ENCODE measurements at places on chromosomes 5 and 9. TPM values are rescaled to one million over a fixed set of nuclear protein-coding genes. Genes with fewer than 3 reads are reported as not detected.
A peak's percentile ranks its signal among the peaks of the same experiment; 100 is the strongest.

DNA sequence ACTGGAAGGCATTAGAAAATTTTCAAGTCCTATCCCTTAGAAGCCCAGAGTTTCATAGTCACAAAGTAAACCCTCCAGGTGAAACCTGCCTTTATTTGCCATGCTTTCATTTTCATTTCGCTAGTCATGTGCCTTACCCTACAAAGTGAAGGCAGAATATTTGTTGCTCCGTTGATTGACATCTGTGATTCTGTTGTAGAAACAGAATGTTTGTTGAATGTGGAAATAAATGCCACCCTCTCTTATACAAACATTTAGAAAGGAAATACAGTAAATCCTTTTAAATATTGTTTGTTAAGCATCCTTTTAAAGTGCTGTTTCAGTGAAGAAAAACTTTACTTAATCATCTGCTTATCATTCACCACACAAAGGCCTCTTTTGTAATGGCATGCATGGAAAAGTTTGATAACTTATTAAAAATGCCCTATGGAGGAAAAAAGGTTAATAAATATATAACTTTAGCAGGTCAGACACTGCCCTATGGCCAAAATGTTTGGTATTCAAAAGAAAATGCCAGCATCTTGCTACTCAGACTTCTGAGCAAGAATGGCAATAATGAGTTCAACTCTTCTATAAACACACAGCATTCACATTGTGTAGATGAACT is 34.3 kb upstream of the CAST start:
- DNase-seq = no peak

Gene WDR38
- total RNA-seq = not detected

DNA sequence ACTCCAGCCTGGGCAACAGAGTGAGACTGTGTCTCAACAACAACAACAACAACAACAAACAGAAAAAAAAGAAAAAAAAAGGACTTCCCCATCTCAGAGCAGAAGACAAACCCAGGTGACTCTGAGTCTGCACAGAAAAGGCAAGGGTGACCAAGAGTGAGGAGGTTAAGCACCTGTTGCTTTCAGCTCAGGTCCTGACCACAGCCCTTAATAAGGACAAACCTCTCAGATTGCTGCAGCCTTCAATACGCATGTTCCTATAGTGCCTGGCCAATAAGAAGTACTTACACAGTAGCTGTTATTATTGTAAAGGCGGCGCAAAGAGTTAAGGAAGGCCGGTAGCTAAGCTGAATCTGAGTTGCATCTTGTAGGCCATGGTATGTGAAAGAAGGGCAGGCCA is 102.3 kb upstream of the MSX2 start:
- DNase-seq = no peak

Gene ZNF483
- 0.42 TPM for total RNA-seq

DNA sequence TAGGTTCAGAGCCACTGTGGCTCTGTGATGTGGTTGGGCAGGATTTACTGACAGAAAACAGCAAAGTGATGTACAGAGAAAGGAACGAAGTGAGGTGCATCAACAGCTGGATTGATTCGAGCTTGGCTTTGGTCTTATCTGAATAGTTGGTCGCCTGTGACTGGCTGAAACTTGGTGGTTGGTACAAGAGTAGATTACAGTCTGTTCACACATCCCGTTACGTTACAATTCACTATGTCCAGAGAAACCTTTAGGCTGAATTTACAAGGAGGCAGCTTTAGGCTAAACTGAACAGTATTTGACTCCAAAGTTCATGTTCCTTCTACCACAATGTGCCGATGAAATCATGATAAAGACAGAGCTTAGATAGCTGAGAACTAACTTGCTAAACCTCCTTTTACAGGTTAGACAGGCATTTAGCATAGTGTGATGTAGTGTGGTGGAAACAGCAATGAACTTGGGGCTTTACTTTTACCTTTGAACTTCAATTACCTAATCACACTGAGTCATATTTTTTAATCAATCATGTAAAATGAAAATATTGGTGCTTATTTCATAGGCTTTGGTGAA is 210.2 kb upstream of the PUM3 start:
- DNase-seq = no peak

DNA sequence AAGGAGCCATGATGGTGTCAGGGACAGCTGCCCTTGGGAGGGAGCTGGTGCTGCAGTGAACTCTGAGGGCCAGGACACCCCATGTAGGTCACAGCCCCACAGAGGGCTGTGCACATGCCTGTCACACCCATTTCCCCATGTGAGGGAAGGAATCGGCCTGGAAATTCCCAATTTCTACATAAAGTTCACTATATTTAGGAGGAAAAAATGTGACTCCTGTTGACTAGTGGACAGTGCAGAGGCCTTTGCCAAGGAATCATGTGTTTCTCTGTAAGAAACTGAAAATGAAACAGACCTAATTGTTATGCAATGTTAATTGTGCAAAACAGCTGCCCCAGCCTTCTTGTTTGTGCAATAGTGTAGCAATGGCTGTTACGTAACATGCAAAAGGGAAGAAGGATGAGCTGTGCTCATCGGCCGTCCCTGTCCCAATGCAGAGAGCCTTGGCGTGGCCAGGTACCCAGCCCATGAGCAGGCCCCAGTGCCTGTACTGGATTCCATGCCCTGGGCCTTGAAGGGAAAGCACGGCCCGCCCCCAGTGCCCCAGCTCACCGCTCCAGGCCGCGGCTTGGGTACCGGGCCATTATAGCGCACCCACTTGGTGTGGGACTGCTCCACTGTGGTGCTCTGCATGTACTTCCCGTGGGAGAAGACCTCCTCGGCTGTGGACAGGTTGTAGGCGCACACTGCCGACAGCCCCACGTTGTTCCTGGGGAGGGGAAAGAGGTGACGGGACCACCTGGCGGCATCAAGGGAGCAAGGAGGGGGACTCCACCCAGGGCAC is 70.0 kb downstream of the SECISBP2 start:
- peak; percentile 76 for DNase-seq

- peak; percentile 74 for DNase-seq
These were observed 76.1 kb downstream of the ARRDC3 start for GRCh38 chr5:91307048-91307447.

Gene IL5
- not detected for total RNA-seq

Gene HSD17B3
- not detected for total RNA-seq

DNA sequence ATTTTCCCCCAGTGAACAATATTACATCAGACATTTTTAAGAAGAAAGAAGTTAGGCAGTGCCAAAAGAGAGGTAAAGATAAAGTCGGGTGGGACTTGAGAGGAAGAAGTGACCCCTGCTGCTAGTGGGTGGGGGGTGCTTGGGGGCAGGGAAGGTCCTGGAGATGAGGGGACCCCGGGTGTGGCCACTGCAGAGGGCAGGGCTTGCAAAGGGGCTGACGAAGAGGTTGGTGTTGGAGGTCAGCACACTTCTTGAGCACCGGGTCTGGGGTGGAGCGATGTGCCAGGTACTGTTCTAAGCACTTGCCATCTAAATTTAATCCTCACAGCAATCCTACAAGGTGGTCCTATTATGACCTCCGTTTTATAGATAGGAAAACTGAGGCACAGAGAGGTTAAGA is 62.0 kb downstream of the AMBP start:
- no peak for DNase-seq

Gene SLC28A3
- not detected for total RNA-seq

Gene IPPK
- total RNA-seq = 7.5 TPM

- DNase-seq = no peak
These were observed 37.5 kb downstream of the SPRY4 start for GRCh38 chr5:142287096-142287972.

DNA sequence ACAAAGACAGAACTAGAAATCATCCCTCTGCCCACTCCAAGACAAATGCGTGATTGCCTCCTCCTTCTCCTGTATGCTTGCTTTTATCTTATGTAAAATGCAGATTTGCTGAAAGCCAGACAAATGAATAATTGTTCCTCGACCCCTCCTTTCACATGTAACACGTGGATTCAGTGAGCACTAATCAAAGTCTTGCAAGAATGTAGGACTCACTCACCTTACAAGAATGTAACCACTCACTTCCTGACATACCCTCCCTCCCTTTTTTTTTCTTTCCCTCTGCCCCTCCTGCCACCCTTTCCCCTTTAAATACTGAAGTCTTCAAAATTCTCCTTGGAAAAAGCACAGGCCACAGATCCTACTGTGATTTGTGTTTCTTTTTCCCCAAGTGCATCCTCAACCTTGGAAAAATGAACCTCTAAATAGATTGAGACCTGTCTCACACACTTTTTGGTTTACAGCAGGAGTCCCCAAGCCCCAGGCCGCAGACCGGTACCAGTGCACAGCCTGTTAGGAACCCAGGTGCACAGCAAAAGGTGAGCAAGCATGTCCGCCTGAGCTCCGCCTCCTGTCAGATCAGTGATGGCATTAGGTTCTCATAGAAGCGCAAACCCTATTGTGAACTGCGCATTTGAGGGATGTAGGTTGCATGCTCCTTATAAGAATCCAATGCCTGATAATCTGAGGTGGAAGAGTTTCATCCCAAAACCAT is 29.4 kb upstream of the HSD17B3 start:
- DNase-seq = no peak

DNA sequence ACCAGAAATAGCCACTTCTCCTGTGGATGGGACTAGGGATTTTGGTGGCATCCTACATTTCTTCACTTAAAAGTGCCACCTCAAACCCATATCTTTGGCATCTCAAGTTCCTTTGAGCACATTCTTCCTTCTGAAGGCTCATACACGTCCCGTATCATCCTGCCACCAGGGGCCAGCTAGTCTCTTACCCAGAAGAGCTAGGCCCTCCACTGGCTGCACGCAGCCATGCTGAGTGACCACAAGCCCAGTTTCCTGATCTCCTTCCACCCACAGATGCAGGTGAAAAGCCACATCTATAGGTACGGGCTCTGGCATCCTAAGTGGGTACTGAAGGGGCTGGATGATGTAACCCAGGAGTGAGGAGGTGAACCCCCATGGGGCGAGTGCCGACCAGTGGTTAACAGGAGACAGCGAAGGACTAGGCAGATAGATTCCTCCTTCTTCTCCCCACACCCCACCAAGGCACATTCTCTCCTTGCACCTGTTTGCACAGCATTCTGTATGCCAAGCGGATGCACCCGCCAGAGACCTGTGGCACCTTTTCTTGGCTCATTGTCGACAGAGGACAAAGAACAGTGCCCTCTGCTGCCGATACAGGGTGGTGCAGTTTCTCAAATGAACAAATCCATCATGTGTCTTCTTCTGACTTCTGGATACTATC is 14.4 kb upstream of the SCGB3A1 start:
- DNase-seq = peak; percentile 48

- DNase-seq = no peak
These were observed 161.3 kb upstream of the OTULINL start for GRCh38 chr5:14420101-14420811.

DNA sequence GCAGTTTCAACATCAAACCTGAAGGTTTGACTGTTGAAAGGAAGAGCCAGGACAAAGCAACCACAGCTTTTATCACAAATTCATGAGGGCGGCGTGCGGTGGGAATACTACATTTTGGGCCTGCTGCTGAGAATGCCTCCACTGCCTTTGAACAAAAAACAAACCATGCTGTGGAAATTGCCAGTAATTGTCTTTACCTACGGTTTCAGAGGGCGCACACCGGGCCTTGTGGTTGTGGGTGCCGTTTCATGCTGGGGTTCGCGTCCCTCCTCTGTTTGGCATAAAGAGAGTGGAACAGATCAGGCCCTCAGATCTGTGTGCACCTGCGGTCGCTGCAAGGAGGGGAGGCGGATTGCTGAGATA is 27.6 kb upstream of the TCF7 start:
- DNase-seq = no peak

Gene PRR16
- total RNA-seq = 5.6 TPM

Gene ITK
- total RNA-seq = 0.30 TPM

GRCh38 chr5:143349177-143349576 is 54.3 kb downstream of the NR3C1 start:
- DNase-seq = no peak

Data from psoas muscle (tissue), 8 donors.